ENCODE measurements at places on chromosomes 12 and 14.

GRCh38 chr12:110109037-110109836, 14.9 kb upstream of the IFT81 start:
- DNase-seq, result no peak

GRCh38 chr14:35355981-35356841, 48.3 kb downstream of the NFKBIA start:
- peak; percentile 47 for DNase-seq

- no peak for DNase-seq
Measured at GRCh38 chr12:106715582-106715981, 58.9 kb upstream of the RIC8B start.

DNA sequence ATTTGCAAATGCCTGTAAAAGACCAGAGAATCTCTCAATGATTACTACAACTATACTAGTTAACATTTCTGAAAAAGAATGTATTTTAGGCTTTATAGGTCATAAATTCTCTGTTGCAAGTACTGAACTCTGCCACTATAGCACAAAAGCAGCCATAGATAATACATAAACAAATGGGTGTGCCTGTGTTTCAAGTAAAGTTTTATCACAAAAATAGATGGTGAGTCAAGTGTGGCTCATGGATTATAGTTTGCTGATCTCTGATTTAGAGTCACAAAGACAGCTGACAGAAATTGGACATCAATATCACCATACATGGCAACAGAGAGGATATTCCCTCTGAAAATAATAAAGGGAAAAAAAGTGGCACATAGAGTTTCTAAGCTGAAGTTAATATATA, 68.1 kb downstream of the FSCB start:
- DNase-seq, result no peak
